ENCODE measurements at places on chromosomes 7 and 10.

GRCh38 chr7:43700059-43700501 lies 29.2 kb downstream of the COA1 start:
- no peak for DNase-seq

GRCh38 chr10:58756130-58756719 lies 243.6 kb downstream of the BICC1 start:
- no peak for DNase-seq

GRCh38 chr7:135736586-135737305 lies 8.8 kb upstream of the SLC13A4 start:
- DNase-seq: no peak

GRCh38 chr7:151722533-151722932 lies 154.4 kb downstream of the PRKAG2 start:
- DNase-seq: no peak

- DNase-seq: no peak
Observed at GRCh38 chr7:109456116-109456515, 886.4 kb downstream of the DNAJB9 start.

- DNase-seq: no peak
Observed at GRCh38 chr10:106615081-106615480, 549.4 kb downstream of the SORCS1 start.

DNA sequence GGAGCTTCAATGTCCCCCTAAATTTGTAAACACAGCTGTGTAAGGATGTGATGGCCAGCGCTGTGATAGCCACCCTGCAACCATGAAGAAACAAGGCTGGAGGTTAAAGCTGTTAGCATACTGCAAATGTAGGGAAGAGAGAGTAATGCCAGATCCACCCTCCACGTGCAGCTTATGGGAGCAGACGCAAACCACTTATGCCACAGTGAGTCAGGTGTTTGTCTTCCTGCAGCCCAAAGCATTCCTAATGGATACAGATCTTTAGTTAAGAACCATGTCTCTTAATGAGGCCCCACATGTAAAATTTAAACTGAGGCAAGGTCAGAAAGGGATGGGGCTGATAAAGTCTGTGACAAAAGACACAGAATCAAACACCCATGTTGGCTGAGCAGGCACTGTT lies 13.6 kb upstream of the MYL7 start:
- peak; percentile 40 for DNase-seq

GRCh38 chr10:97718659-97719142 lies 5.2 kb downstream of the MARVELD1 start:
- DNase-seq: no peak

- DNase-seq: no peak
Observed at GRCh38 chr10:11865561-11865960, 42.4 kb downstream of the PROSER2 start.

- DNase-seq: no peak
Observed at GRCh38 chr10:113232928-113233511, 283.0 kb downstream of the TCF7L2 start.

DNA sequence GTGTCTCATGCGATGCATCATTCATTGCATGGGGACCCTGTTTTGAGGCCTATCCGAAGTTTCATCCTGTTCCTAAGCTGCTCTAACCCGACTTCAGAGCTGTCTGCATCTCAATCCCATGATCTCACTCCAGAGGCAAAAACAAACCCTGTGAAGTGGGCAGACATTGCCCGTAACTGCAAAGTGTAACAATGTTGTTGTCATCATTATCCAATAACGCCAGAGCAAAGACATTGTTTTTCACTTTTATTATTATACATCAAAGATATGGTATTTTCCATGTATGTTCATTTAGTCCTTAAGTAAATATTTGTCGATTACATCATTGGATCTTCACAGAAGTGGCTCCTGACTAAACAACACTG lies 246.7 kb downstream of the KLF6 start:
- DNase-seq: no peak

DNA sequence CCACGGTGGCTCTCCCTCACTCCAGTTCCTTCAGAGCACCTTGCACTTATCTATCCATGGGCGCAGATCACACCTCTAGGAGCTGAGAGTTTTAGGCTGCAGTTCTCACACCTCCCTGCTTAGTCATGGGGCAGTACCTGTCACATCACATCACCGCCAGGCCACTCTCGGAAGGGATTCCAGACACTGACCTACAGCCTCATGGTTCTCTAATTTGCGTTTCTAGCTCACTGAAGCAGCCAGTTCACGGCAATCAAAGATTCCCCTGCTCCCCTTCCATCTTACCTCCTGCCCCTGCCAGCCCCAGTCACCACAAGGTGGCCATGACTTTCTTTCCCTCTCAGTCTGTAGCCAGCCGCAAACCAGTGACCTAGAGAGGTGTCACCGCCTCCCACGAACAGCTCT lies 34.2 kb downstream of the ADRB1 start:
- DNase-seq: no peak

DNA sequence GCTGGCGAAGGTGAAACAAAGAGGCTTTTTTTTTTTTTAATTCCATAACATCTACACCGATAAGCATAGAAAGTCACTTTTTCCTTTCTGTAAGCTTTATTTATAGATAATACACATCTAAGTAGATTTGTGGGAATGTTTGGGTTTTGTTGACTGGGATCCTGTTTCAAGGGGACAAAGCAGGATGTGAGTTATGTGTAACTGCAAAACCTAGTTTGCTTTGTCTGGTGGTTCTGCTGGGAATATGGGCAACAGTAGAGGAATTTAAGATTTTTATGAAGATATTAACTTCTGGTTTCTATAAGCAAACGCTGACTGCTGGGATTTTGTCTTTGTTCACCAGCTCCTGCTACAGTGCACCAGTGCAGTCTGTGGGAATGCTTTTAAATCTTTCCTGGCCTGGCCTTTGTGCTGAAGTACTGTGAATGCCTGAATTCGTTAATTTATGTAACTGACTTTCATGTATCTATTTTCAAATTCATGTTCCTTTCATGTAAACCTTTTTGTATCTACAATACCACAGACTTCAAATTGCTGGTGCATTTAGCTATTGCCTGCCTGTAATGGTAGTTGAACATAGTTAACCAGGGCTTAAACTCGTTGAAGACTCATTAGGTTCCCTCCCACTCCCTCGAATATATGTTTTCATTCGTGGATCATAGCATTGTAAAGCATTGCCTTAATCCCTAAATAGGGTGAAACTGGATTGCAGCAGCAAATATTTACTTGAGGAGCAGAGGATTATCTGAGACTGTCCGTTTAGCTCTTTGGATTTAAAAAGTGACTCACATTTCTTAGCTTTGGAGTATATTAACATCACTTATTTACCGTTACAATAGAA lies 1.5 kb downstream of the KLHL7 start:
- no peak for DNase-seq

DNA sequence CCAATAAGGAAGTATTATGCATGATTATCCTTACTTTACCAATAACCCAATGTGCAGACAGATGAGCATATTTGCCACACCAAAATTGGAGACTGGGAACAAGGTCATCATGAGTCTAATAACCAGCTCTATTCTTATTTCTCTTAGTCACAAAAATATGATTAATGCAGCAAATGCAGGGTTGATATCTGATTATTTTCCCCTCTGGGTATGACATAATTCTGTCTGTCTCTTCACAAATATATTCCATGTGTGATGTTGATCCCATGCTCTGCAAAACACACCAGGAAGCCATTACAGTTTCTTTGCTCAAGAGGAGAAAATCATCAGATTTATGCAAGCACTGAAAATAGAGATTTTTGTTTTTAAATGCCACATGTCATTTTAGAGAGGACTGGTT lies 196.5 kb upstream of the DGKB start:
- no peak for DNase-seq

DNA sequence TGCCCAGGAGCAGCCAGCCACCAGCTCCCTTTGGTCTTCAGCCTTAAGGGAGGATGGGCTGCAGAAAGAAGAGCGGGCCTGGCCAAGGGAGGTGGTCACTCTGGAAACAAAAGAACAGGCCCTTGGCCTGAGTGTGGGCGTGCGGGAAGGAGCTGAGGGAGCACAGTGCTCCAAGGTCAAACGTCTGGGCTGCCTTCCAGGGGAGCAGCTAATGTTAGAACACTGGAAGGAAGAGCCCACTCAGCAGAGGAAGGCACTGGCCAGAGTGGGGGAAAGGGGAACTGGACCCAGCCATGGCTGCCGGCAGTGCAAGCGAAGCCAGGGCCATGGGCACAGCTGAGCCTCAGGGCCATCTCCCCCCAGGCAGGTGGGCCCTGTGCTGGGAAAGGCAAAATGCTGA lies 42.7 kb downstream of the FAM53B start:
- no peak for DNase-seq

DNA sequence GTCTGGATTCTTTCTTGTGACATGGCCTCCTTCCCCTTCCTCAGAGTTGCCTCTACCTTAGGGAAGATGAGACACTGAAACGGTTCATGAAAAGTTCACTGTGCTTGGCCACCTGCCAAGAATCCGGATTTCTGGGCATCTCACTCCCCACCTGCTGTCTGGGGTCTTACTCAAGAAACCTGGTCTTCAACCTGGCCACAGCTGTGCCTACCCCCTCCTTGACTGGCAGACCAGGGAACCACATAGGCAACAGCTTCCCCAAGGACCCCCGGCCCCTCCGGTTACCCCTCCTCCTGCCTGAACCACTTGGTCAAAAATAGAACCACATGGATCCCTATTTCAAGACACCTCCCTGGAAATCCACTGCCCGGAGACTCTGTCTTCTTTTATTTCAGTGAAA lies 58.7 kb upstream of the NANOS1 start:
- DNase-seq: no peak

DNA sequence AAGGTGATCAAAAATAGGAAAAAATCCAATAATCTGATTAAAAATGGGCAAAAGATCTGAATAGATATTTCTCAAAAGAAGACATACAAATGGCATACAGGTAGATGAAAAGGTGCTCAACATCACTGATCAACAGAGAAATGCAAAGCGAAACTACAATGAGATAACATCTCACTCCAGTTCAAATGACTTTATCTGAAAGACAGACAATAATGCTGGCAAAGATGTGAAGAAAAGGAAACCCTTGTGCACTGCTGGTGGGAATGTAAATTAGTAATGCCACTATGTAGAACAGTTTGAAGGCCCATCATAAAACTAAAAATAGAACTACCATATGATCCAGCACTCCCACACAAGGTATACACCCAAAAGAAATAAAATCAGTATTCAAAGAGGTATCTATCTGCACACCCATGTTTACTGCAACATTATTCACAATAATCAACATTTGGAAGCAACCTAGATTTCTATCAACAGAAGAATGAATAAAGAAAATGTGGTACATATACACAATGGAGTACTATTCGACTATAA lies 85.0 kb downstream of the LRRN3 start:
- DNase-seq: no peak

- DNase-seq: no peak
Observed at GRCh38 chr7:20514364-20514763, 101.1 kb upstream of the ABCB5 start.

GRCh38 chr10:97574374-97575126 lies 2.0 kb downstream of the ANKRD2 start:
- DNase-seq: peak; percentile 69

DNA sequence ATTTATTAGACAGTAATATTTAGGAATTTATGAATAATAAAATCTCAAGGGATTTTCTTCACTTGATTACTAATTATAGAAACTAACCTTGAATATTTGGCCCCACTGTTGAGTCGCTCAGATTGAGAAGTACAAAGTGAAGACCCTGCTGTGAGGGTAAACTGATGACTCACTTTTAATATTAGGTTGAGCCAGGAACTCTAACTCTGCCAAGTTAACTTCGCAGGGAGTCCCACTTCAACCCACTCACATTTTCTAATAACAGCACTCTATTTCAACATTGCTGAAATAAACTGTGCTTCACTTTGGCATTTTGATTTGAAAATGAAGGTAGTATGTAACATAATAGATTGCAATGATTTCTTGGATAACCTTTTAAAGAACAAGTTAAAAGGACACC lies 200.7 kb downstream of the POLR1F start:
- no peak for DNase-seq

DNA sequence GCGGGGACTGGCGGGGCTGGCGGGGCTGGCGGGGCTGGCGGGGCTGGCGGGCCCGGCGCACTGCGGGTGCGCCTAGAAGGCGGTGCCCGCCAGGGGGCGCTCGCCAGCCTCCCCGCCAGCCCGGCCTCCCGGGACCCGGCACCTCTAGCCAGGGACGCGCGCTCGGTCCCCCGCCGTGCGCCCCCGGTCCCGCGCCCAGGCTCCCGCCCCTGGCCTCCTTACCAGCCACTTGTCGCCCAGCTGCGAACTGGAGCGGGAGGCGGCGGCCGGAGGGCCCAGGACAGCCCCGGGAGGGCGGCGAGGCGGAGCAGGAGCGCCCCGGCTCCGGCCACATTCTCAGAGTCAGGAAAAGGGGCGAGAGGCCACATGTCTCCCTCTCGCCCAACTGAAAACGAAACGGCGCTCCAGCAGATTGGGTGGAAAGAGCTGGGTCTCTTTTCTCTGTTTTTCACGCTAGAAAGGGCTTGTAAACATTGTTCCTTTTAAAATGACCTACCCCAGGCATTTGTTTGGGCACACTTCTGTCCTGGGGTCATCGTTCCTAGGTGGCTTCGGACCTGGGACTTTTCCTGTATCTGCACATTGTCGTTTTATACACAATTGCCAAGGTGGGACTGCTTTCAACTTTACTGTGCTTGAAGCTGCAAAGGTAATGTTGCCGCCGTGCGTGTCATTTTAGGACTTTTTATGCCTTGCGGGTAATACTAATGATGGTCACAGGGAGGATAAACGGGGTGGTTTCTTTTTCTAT lies 378 bp upstream of the PRKCQ start:
- DNase-seq: no peak

DNA sequence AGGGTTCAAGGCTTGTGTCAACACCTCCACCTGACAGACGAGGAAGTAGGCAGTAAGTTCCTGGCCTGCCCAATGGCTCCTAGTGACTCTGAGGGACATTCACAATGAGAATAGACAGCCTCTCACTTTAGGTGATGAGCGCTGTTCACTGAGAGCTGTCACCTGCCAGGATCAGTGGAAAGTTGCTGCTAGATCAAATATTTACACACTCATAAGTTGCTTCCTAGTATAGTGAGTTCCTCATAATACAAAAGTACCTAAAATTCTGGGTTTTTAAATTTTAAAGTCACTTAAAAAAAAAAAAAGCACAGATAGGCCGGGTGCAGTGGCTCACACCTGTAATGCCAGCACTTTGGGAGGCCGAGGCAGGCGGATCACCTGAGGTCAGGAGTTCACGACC lies 320.8 kb downstream of the PRPF18 start:
- DNase-seq: no peak

DNA sequence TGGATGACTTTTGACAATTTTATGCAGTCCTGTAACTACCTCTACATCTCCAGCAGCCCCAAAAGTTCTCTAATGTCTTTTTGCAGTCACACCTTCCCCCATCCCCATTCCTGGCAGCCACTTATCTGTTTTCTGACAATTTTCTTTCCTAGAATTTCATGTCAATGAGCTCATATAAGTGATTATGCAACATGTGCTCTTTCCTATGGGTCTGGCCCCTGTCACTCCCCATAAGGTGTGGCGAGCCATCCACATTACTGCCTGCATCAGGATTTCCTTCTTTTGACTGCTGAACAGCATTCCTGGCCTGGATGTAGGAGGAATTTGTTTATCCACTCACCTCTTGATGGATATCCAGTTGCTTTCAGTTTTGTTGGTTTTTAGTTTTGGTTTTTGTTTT lies 146.7 kb upstream of the MGMT start:
- no peak for DNase-seq

GRCh38 chr7:5296611-5297226 lies 14.0 kb downstream of the SLC29A4 start:
- no peak for DNase-seq

- DNase-seq: no peak
Observed at GRCh38 chr7:104816537-104816936, 197.5 kb upstream of the KMT2E start.

Measured in cerebellar nuclear complex (tissue), 1 donor.